Kidney capillary endothelial cell (primary cell): ENCODE measurements at places on chromosomes 11 and 22.

DNA sequence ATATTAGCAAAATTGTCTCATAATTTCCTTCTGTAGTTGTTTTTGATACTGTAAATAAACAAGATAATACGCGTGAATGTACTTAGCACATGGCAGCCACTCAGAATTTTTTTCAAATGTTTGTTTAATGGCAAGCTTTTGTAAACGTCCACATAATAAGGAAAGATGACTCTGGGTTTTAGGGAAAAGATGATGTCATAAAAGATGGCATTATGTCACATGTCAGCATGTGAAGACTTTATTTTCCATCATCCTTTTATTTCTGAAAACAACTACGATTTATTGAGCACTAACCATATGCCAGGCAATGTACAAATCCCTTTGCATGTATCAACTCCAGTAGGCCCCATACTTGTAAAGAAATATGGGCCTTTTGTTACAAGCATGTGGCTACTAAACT is 139.9 kb downstream of the C11orf91 start:
- no peak for DNase-seq

DNA sequence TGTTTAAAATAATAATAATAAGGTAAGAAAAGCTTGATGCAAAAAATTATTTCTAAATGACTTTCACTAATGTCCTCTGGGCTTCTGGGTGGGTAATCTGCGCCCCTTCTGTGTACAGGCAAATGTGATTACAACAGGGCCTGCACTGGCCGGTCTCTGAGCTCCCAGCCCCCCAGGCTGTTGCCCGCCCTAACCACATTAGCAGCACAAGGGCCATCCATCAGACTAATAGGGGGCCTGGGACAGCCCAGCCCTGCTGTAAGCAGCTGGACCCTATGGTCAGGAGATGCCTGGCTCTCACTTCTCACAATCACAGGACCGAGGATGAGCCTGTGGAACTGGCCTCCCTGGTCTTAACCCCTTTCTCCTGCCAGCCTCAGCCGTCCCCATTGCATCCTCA is 388.4 kb downstream of the BUD13 start:
- no peak for DNase-seq

- no peak for DNase-seq
These were observed 303.3 kb upstream of the ZC3H12C start for GRCh38 chr11:109789901-109790300.

DNA sequence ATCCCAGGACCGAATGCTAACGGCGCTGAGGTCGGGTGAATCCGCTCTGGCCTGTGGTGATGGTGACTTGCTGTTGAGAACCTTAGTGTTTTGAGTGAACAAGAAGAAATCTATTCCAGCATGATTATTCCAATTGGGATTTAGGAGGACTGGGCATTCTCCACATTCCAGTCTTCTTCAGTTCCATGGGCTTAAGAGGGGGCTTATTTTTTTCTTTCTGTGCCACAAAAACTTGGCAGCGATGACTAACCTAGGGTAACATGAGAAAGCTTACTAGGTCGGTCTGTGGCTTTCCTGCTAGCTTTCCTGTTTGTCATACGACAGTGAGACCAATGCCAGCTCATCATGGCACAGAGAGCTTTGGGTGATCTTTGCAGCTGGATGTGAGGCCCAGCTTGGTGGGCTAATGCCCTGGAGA is 62.9 kb upstream of the ATXN10 start:
- peak; percentile 66 for DNase-seq

DNA sequence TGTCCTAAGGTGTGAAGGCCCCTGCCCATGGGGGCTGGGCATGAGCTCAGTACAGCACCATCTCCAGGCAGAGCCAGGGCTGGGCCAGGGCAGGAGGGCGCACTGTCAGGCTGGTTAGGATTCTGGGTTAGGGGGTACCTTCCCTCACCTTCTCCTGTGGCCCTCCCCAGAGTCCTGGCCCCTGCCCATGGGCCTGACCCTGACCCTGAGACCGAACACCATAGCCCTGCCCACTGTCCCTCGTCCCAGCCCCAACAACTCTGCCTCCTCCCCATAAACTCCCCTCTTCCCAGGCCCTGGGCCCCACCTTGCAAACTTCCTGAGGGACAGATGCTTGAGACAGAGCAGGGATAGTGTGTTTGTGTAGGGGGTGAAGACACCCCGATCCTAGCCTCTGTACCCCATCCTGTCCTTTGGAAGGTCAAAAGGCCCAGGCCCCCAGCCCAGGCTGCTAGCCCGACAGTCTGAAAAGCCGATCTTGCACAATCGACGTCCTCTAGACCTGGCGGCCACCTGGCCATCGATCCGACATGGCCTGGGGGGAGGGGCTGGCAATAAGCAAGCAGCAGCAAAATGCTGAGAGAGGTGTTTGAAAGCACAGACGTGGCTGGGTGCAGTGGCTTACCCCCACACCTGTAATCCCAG is 2.7 kb upstream of the TMPRSS6 start:
- no peak for DNase-seq
